Central memory CD8-positive, alpha-beta T cell (primary cell): ENCODE measurements at places on chromosomes 1 and 21.

DNA sequence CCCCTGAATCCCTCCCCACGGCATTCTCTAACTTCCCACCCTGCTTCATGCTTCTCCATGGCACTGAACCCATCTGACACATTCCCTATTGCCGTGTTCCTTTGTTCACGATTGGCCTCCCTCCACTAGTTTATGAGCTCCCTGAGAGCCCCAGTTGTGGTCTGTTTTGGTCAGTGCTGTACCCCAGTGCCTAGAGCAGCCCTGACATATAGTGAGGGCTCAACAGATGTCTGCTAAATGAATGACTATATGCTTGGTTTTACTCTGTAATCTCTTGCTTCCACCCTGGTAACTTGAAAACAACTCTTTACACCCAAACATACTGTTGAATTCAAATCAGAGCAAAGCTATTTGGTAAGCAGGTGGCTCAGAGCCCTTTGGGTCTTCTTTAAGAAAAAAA, 171.1 kb upstream of the EDN2 start:
- DNase-seq = no peak

GRCh38 chr1:167442142-167442848, 76.0 kb downstream of the CD247 start:
- peak; percentile 72 for DNase-seq

GRCh38 chr1:11052839-11053757, 6.1 kb upstream of the MASP2 start:
- no peak for DNase-seq

GRCh38 chr1:237556911-237557310, 333.8 kb downstream of the ZP4 start:
- no peak for DNase-seq

GRCh38 chr21:33019885-33020557, 5.7 kb upstream of the OLIG2 start:
- no peak for DNase-seq

DNA sequence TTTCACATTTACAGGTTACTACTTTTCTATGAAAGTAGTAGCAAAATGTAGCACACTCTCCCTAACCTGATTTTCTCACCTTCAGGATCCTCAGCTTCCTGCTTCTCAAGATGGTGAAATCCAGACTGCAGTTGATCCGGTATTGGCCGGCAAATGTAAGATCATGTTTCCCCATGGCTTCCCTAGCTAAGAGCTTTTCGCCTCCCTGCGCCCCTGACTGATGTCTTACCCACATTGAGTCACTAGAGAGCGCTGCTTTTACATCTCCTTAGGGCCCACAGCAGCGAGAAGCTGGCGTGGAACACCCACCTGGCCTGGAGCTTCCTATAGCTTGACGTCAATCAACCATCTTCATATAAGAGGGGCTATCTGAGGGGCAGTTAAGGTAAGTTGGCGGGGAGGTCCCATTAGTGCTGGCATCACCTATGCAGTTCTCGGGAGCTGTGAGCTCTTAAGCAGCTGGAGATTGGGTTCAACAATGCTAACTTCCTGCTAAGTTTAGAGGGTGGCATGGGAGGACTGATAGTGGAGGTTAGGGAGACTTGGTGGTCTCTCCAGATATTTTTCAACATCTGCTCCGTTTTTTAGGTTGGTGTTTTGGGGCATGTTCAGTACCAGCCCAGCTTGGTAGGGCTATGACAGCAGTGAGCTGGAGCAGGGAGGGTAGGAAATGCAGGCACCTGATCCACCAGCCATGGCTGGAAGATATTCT, 5.5 kb downstream of the PTPN7 start:
- no peak for DNase-seq

GRCh38 chr21:38768471-38769063, 37.2 kb upstream of the ETS2 start:
- no peak for DNase-seq

GRCh38 chr1:3775490-3776230, 3.1 kb downstream of the SMIM1 start:
- DNase-seq = no peak

DNA sequence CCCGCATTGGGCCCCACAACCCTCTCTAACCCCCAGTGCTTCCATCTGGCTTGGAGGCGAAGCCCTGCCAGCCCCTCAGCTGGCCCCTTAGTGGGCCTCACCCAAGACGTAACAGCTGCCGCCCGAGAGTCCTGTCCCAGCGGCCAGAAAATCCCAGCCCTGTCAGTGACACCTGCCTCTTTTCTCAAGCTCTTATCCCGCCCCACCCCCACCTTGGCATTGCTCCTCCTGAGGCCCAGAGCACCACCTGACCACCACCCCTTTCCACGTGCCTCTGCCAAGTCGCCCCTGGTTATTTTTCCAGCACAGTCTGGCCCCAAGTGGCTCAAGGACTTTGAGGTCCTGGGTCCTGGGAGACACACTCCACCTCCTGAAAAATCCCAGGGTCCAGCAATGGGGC, 5.9 kb upstream of the CTRC start:
- DNase-seq = no peak

DNA sequence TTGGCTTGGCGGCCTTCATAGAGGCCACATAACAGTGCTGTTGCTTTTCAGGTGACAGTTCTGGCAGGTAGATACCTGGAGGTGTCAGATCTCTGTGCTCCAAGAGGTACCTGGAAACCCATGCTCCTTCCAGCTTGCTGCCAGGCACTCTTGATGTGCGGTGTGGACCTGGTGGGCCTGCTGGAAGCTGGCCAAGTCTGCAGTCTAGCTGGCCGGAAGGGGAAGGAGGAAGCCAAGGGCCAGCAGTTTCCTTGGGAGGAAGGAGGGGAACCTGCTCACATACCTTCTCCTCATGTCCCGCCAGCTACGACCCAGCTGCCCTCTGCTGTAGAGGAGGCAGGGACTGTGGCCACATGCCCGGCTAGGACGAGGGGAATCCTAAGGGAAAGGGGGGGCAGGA, 166.4 kb upstream of the AJAP1 start:
- no peak for DNase-seq

GRCh38 chr21:43321111-43321510, 105.8 kb downstream of the SIK1 start:
- DNase-seq = no peak

DNA sequence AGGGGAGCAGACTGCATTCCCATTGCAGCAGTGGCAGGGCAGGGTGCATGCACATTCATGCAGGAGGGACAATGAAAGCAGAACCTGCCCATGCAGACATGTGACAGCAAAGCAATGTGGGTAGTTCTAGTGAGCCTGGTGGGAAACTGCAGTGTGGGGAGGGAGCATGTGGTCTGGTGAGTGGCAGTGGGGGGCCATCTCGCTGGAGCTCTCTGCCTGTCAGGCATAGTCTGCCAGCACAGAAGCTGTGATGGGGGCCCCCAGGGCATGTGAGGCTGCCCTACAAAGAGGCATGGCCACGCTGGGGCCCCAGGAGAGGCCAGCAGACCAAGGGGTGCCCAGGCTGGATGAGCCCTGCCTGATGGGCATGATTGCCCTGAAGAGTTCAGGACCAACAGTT, 579.7 kb downstream of the PTPRC start:
- DNase-seq = no peak

DNA sequence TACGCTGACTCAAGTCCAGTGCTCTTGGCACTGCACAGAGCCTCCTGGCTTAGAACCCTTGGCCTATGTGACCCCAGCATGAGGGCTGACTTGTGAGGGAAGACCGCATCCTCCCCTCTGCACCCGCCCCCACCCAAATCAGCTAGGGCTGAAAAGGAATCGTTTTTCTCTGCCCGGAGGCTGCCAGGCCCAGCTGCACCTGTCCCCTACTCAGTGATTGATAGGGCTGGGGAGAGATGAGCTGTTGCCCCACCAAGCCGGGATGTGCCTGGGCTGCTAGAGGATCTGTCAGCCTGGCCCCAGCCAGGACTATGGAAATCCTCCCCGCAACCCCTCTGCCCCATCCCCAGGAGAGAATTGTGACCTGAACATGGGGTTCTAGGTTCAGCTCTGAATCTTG, 20.6 kb downstream of the MYOG start:
- DNase-seq = no peak

DNA sequence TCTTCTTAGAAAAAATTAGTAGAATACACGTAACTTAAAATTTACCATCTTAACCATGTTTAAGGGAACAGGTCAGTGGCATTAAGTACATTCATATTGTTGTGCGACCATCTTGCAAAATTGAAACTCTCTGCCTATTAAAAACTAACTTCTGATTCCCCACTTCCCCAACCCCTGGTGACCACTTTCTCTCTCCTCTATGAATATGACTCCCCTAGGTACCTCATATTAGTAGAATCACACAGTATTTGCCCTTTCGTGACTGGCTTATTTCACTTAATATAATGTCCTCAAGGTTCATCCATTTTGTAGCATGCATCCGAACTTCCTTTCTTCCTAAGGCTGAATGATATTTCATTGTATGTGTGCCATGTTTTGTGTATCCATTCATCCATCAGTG, 15.1 kb upstream of the TARBP1 start:
- no peak for DNase-seq

DNA sequence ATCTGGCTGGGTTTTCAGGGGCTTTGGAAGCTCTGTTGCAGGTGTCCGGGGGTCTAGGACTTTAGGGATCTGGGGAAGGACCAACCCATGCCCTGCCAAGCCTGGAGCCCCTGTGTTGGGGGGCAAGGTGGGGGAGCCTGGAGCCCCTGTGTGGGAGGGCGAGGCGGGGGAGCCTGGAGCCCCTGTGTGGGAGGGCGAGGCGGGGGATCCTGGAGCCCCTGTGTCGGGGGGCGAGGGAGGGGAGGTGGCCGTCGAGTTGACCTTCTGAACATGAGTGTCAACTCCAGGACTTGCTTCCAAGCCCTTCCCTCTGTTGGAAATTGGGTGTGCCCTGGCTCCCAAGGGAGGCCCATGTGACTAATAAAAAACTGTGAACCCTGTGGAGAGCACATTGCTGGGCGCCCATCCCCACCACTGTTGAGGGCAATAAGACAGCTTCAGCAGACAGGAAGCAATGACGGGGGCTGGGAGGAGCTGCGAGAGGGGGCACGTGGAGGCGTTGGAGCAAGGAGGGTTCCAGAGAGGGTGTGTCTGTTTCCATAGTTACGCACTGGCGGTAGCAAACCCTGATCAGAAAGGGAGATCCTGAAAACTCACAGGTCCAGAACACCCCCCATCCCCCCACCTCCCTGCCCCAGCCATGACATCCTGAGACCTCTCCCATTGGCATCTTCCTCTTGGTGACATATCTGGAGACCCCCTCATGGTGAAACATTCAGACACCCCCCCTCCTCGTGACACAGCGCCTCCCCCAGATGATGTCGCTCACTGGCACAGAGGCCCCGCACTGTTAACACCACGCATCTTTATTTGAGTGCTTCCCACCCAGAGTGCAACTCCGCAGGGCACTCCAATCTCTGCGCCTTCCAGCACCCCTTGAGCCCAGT, 8.4 kb downstream of the MYBPH start:
- DNase-seq = no peak

GRCh38 chr1:2412773-2413494, 570 bp upstream of the PEX10 start:
- DNase-seq = no peak

DNA sequence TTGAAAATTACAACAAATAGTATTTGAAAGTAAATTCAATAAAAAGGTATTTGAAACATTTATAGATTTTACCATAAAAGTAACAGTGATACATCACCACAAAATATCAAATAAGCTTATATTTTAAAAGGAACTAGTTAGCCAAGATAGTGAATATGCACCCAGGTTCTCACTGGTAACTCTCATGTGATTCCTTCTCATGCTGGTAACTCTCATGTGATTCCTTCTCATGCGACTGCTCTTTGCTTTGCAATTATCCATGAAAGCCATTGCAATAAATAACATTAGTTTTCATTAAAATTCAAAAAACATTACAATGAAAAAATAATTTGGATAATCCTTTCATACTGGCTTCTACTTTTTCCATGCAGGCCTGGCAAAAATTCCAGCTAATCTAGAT, 75.4 kb downstream of the AHCTF1 start:
- DNase-seq = no peak

DNA sequence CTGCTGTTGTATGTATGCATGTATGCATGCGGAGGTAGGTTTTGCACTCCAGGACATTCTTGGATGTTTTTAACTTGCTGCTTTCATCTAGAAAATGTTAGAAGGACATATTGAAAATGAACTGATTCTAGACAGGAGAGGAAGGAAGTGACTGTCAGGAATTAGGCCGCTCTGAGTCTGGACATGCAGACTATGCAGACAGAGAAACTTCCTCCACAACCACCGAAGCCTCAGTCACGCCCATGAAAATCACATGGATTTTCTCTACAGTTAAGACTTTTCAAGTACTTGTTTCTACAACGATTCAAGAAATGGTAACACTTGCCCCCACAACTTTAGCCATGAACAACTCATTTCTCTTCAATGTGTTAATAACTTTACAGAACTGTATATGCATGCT, 211.1 kb downstream of the SMYD3 start:
- no peak for DNase-seq

GRCh38 chr21:36035381-36035791, 24.9 kb downstream of the SETD4 start:
- no peak for DNase-seq

DNA sequence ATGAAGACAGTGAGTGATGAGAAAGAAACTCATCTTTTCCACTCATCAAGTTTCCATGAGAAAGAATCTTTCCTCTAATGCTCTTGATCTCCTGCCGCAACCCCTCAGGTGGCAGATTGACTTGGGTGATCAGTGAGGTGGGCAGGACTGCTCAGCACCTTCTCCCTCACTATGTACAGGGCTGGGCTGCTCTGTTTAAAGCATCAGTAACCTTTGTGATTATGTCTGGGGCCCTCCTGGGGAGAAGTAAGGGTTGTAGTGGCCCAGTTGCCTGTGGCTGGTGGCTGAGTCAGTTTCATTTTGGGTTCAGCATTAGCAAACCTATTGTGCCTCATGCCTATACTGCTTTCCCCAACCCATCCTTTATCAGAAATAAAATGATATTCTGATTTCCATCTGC, 366.0 kb downstream of the TTLL7 start:
- DNase-seq = no peak

DNA sequence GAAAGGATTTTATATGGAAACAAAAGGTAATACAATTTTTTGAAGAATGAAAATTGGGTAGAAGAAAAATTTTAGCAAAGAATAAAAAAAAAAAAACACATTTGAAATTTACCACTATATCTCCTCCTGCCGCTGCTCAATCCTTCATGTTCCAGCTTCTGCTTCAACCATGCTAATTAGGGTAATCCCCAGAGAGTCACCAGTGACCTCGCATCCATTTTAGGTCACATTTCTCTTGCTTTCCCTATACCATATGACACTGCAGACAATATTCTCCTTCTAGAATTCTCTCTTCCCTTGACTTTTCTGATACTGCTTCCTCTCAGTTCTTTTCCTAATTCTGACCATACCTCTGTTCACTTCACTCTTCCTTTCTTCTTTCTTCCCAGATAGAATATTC, 237.1 kb downstream of the USH2A start:
- no peak for DNase-seq

DNA sequence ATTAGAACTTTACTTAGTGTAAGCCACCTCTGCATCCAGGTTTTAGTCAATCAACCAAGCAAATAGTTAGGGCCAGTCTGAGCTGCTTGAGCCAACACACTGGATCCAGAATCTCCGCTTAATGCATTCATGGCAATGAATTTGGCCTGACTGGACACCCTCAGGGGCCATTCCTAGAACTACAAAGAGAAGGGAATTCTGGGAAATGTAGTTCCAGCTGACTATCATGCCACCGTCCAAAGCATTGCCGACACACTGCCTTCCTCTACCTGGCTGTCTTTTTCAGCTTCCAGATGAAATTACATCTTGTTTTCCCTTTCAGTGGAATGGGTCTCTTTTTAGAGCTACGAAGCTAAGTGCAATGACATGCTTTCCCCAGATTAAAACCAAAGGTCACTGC, 163.0 kb upstream of the IGSF21 start:
- DNase-seq = no peak
